Activated T-helper 2 cell treated with anti-CD3 and anti-CD28 coated beads, Interferon-gamma antibody, Interleukin-2, Interleukin-4, amounts not matched to agents 10 μg/mL and 5 μg/mL and 100 μg/mL, durations not matched to agents 14 hours and 24 hours and 36 hours (primary cell): ENCODE measurements at places on chromosomes 6 and 20. TPM values are rescaled to one million over a fixed set of nuclear protein-coding genes. Genes with fewer than 3 reads are reported as not detected.
A peak's percentile ranks its signal among the peaks of the same experiment; 100 is the strongest.

RHAG gene
- total RNA-seq: not detected in 2 replicates

- no peak overlapping the region for H3K27ac ChIP-seq
- H3K4me1 ChIP-seq: no peaks in the 10 kb centered on the region
- DNase-seq: no peak
Observed at GRCh38 chr20:47789764-47790579, 4.7 kb upstream of the SULF2 start.

DNA sequence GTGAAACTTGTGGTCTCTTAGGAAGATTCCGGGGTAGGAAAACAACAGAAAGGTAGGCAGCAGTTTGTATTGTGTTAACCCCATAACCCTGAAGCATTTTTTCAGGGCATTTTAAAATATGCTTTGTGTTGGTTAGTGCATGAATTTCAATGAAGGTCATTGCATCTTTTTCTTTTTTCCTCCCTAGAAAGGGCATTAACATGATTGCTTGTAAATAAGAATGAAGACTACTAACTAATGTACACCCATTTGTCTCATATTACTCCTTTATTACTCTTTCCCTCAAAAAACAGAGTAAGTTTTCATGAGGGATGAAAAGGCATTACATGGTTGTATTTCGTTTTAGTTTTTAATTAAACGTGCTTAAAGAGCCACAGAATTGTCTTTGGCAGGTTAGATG, 141.4 kb downstream of the OGFRL1 start:
- peaks cover 4% of the 10 kb centered on the region for H3K27me3 ChIP-seq
- H3K36me3 ChIP-seq: no peaks in the 10 kb centered on the region
- no peak overlapping the region for H3K4me3 ChIP-seq

- H3K36me3 ChIP-seq: no peaks in the 10 kb centered on the region
- no peak for DNase-seq
- no peaks in the 10 kb centered on the region for H3K4me1 ChIP-seq
- H3K27ac ChIP-seq: no peak overlapping the region
- no peak overlapping the region for H3K4me3 ChIP-seq
Observed at GRCh38 chr20:7274870-7275269, 507.4 kb downstream of the BMP2 start.

DNA sequence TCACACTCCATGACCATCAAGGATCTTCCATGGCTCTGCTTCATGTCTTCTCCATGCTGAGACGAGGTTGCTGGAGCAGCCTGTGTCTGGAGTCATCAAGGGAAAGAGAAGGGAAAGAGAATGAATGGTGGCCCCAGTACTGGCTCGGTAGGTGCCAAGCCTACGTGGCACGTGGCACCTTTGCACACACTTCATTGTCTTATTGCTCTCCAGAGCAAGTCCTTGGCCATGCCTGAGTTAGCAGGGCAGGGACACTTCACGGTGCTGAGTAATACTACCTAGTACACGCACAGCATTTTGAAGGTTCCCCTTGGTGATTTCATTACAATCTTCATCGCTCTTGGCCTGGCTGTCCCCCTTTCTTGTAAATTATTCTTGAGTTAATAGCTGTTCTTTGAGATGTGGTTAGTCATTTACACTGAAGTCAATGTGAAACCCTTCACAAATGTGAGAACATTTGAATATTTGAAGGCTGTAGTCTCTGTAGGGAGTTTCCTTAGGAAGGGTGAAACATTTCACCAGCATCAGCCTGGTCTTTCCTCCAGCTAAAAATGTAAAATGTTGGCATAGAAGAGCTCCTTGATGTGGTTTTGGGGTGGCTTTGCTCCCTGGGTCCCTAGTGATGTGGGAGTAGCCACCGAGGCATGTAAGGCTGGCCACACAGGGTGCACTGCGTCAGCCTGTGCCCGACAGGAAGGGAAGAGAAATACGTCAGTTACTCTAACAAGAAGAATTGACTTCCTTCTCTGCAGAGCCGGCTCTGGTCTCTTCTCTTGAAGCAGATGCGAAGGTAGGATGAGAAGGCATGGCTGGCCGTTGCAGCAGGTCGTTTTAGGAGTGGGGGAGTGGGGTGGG, at the start of gene SYTL3:
TSS of gene SYTL3 (plus strand) at position 766 of the 855 bp plus-strand sequence. CDS start 13,215 bp downstream, outside the sequence.
- H3K27ac ChIP-seq: peak within 1 kb of the TSS; percentile 92
- H3K4me3 ChIP-seq: peak within 1 kb of the TSS; percentile 90
- H3K36me3 ChIP-seq: peaks cover 44% of the 10 kb centered on the region

DNA sequence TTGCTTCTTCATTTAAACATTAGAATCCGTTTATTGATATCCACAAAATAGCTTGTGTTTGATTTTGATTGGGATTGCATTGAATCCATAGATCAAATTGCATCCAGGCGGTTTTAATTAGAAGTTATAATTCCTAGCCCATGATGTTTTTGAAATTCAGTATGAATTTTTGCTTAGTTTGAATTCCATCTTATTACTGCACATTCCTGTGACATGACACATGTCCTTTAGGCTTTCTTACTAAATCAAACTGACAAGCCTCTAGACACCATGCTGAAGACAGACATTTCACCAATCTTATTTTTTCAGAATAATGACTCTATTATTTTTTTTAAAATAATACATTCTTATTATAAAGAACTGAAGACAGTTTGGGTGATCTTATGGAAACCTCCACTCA, 21.4 kb upstream of the PI16 start:
- H3K27ac ChIP-seq: no peak overlapping the region
- peaks cover 14% of the 10 kb centered on the region for H3K27me3 ChIP-seq
- DNase-seq: no peak
- H3K4me3 ChIP-seq: no peak overlapping the region
- H3K4me1 ChIP-seq: peaks cover 9% of the 10 kb centered on the region
- H3K36me3 ChIP-seq: no peaks in the 10 kb centered on the region
